ENCODE measurements at places on chromosomes 7 and 10.

DNA sequence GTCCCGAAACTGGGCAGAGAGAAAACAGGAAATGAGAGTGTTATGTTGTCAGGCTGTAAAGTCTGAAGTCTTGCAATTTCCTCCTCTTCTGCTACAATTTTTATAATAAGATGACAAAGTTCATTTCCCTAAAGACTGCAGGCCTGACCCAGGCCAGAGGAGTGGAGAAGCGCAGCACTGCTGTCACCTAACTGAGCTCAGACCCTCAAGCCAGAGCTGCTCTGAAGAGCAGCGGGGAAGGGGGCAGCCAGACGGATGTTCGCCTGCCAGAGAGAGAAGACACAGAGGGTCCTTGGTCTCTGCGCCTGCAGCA is 12.6 kb upstream of the AOAH start:
- no peak for DNase-seq

GRCh38 chr7:1323178-1324027 is 90.7 kb downstream of the UNCX start:
- no peak for DNase-seq

DNA sequence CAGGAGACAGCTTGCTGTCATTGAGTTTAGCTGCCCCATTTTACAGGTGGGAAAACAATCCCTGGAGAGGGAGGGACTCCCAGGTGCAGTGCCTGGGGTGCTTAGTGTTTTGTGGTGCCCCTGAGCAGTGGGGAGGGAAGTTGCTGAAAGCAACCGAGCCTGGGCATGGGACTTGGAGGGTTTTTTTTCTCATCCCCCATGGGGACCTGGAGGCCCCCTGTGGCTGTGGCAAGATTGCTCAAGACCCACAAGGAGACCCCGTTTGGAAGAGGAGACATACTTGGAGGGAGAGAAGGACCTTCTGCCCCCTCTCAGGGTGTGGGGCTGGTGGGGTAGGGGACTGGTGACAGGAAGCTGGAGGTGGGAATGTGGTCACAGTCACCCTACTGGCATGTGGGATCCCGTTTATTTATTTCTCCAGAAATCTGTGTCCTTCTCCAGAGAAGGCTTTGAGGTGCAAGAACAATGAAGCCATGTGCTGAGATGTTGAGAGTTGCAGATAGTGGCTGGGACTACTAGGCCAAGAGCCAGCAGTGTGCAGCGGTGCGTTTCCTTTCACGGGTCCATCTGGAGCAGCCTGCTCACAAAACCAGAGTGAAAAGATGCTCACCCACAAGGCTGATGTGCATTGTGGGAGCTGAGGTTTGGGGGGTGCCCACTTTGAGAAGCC is 21.5 kb downstream of the ZMIZ1 start:
- no peak for DNase-seq

DNA sequence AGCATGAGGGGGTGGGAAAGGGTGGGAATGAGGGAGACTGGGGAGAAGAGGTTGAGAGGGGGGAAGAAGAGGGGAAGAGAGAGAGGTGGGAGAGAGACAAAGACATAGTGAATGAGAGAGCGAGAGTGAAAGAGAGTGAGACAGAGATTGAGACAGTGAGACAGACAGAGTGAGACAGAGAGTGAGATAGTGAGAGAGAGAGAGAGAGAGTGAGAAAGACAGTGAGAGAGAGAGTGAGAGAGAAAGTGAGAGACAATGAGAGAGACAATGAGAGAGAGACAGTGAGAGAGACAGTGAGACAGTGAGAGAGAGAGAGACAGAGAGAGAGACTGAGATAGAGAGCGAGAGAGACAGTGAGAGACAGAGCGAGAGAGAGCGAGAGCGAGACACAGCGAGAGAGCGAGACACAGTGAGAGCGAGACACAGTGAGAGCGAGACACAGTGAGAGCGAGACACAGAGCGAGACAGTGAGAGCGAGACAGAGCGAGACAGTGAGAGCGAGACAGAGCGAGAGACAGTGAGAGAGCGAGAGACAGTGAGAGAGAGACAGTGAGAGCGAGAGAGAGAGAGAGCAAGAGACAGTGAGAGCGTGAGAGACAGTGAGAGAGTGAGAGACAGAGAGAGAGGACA is 10.1 kb downstream of the TMEM243 start:
- no peak for DNase-seq

GRCh38 chr10:132654121-132654571 is 116.6 kb downstream of the INPP5A start:
- no peak for DNase-seq

Measured in stimulated activated CD4-positive, alpha-beta T cell treated with anti-CD3 and anti-CD28 coated beads, TNF-alpha, amount 100 ng/mL, for 4 hours (primary cell).